Type B pancreatic cell (in vitro differentiated cells): ENCODE measurements at places on chromosomes 16 and 17. TPM values are rescaled to one million over a fixed set of nuclear protein-coding genes. Genes with fewer than 3 reads are reported as not detected.

DNA sequence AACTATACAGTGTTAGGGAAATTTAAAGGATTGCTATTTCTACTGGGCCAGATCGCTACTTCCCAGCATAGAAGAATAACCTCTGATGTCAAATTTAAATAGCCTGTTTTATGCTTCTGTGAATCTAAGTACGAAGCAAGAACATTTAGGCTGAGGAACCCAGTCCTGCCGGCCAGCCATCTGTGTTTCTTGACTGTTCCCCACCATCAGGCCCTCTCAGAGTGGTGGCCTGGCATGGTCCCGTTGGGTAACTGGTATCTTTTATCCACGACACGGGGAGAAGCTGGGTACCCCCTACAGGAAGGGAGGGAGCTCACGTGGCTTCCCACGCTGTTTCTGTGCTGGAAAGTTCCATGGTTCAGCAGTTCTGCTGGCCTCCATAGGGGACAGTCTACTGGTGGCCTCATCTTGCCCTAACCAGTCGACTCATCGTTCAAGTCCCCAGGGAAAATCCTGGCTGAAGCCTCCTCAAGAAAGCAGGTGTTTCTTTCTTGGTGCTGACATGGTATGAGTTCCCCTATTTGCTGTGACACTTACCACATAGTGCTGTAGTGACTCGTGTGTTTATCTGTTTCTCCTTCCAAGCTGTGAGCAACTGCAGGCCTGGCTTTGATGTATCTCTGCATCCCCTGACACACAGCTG, 201.7 kb upstream of the NLRP1 start:
- no peak for DNase-seq

- no peak for DNase-seq
Measured at GRCh38 chr17:61066062-61066461, 333.6 kb upstream of the TBX2 start.

- DNase-seq, result no peak
Measured at GRCh38 chr17:56754523-56755208, 79.1 kb downstream of the C17orf67 start.

- DNase-seq, result no peak
Measured at GRCh38 chr16:21611556-21612384, 12.4 kb downstream of the METTL9 start.

- no peak for DNase-seq
Measured at GRCh38 chr17:68377771-68378267, 79.5 kb downstream of the WIPI1 start.

DNA sequence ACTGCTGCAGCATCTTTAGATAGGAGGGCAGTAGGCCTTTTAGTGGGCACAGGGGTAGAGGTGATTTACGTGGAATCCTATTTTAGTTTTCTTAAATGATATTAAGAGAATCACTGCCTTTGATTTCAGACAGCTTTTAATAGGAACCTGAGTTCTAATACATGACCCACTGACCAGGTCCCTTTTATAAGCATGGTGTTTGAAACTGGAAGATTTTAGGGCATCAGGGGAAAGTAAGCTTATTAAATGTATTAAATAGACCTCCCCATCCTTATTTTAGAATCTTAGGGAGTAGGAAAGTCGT, 2.0 kb downstream of the MSL1 start:
- no peak for DNase-seq

DNA sequence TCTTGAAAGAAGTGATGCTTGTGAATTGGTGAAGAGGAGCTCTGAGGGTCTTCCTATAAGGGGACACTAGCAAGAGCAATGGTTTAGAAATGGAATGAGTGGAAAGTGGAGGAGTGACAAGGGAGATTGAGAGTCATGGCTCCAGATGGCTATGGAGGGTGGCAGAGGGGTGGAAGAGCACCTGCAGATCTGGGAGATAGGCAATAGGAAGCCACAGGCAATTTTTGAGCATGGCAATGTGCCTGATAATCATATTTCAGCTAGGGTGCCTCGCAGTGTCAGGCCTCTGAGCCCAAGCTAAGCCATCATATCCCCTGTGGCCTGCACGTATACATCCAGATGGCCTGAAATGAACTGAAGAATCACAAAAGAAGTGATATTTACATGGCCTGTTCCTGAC, 21.5 kb downstream of the RGS9 start:
- DNase-seq, result no peak

- DNase-seq, result no peak
Measured at GRCh38 chr17:35786941-35787432, 8.5 kb downstream of the MMP28 start.

DNA sequence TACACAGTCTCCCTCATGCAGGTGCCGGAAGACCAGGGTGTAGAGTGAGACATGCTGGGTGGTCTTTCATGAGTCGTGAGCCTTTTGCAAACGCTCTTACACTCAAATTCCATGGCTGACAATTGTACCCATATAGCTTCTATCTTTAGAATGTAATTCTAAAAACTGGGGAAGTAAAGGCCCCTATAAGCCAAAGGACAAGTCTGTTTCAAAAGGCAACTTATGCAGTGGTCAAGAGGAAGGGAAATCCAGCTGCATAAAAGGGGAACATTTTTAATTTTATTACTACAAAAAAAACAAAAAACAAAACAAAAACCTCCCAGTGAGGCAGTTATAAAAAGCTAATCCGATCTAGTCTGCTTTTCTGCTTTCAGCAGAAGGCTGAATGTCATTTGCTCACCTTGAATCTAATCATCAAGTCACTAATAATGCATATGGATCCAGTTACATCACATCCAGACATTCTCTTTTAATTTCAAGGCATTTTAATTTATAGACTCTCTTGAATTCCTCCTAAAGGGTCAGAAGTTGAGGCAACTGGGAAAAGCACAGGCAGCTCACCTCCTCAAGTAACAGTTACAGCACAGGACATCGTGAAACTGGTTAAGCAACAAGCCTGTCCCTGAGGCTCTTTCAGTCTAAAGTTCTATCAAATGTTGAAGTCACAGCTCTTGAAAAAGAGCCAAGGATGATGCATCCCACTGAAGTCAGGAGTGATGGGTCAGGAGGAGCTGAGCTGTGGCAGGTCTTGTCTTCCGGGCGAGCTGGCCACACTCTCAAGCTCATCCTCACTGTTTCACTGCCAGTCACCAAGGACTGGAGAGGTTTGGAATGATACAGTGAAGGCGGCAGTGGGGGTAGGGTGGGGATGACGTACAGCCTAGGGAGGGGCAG, 99.7 kb downstream of the VPS53 start:
- no peak for DNase-seq

GRCh38 chr17:47945080-47945479, 3.7 kb downstream of the PNPO start:
- DNase-seq, result no peak

- DNase-seq, result no peak
Measured at GRCh38 chr17:77449908-77450741, 309.4 kb downstream of the SEC14L1 start.

GRCh38 chr16:80100846-80101451, 439.8 kb upstream of the DYNLRB2 start:
- DNase-seq, result no peak

DNA sequence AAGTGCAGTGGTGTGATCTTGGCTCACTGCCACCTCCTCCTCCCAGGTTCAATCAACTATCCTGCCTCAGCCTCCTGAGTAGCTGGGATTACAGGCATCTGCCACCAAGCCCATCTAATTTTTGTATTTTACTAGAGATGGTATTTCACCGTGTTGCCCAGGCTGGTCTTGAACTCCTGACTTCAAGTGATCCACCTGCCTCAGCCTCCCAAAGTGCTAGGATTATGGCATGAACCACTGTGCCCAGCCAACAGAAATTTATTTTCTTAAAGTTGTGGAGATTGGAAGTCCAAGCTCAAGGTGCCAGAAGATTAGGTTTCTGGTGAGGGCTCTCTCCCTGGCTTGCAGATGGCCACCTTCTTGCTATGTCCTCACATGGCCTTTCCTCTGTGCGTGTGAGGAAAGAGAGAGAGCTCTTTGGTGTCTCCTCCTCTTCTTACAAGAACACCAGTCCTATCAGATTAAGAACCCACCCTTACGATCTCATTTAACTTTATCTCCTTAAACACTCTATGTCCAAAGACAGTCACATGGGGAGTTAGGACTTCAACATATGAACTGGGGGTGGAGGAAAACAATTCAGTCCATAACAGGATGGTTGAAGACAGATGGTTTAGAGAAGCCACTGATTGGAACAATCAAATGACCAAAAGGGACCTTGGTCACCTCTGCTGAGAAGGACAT, 31.8 kb downstream of the C16orf82 start:
- DNase-seq, result no peak

DNA sequence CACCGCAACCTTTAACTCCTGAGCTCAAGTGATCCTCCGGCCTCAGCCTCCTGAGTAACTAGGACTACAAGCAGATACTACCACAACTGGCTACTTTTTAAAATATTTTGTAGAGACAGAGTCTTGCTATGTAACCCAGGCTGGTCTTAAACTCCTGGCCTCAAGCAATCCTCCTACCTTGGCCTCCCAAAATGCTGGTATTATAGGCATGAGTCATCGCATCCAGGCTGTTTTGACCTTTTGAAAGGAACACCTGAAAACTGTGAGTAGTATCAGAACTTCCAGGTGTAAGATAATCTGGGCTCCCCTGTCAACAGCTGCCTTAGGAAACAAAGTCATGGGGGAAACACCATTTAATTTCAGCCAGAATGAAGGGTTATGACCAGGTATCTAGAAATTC, 77.5 kb downstream of the CYTH1 start:
- no peak for DNase-seq

DNA sequence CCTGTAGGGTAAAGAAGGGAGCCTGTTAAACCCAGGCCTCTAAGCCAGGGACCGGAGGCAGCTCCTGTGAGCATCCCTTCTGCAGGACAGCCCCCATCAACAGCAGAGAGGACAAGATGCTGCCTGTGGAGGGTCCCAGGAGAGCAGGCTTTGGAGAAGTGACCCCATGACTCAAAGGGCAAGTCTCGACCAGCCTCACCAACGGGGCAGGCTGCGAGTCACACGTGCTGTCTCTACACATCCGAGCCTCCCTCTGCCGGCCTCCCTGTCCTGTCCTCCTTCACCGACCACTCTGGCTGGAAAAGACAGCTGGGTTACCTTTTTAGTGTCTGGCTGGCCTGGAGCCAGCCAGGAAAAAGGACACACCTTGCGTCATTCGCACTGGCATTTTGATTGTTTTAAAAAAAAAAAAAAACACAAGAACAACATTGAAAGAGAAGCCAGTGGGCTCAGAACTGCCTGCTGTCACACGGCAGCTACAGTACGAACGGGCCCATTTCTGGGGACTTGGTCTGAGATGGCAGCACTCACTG, 74.5 kb upstream of the RCVRN start:
- DNase-seq, result no peak

- DNase-seq, result peak; percentile 50
Measured at GRCh38 chr16:49333259-49333597, 40.4 kb upstream of the C16orf78 start.

- DNase-seq, result no peak
Measured at GRCh38 chr17:78417531-78417909, 39.1 kb downstream of the PGS1 start.

GRCh38 chr17:45260204-45260783, 1.6 kb downstream of the SPATA32 start:
- DNase-seq, result no peak

DNA sequence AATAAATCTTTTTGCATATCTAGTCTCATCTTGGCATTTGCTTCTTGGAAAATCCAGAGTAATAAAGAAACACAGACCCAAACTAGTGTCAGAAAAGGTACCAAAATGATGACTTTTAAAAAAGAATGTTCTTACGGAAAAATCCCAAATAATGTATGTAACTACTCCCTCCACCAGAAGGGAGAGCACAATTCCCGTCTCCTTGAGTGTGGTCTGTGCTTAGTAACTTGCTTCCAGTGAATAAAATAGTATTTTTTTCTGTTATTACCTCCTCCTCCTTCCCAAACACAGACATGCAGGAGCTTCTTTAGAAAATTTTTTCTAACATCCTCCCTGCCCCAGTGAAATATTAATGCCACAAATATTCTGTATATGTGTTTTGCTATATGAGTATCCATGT, 358.1 kb downstream of the ZFHX3 start:
- no peak for DNase-seq

GRCh38 chr17:15157051-15157450, 108.1 kb downstream of the PMP22 start:
- DNase-seq, result no peak

Gene CX3CL1
- 1.4 and 17.8 TPM in 2 replicates for total RNA-seq

Gene KPNB1
- total RNA-seq, result 300 and 372 TPM in 2 replicates

Gene VPS35L
- 59.1 and 62.0 TPM in 2 replicates for total RNA-seq

Gene PRKCB
- total RNA-seq, result 0.95 and 10.2 TPM in 2 replicates

Gene TAF15
- total RNA-seq, result 173 and 223 TPM in 2 replicates

Gene NACA2
- not detected in 2 replicates for total RNA-seq

Gene ST6GALNAC2
- total RNA-seq, result 4.3 and 10.4 TPM in 2 replicates

Gene CLN3
- total RNA-seq, result 36.0 and 56.3 TPM in 2 replicates

Gene OR1F1
- total RNA-seq, result 0.34 TPM in 1 of 2 replicates, not detected in the other
